Bone marrow (tissue), 2 donors: ENCODE measurements at places on chromosomes 11 and 22.

- DNase-seq = no peak
Measured at GRCh38 chr11:3962406-3962840, 107.0 kb downstream of the STIM1 start.

DNA sequence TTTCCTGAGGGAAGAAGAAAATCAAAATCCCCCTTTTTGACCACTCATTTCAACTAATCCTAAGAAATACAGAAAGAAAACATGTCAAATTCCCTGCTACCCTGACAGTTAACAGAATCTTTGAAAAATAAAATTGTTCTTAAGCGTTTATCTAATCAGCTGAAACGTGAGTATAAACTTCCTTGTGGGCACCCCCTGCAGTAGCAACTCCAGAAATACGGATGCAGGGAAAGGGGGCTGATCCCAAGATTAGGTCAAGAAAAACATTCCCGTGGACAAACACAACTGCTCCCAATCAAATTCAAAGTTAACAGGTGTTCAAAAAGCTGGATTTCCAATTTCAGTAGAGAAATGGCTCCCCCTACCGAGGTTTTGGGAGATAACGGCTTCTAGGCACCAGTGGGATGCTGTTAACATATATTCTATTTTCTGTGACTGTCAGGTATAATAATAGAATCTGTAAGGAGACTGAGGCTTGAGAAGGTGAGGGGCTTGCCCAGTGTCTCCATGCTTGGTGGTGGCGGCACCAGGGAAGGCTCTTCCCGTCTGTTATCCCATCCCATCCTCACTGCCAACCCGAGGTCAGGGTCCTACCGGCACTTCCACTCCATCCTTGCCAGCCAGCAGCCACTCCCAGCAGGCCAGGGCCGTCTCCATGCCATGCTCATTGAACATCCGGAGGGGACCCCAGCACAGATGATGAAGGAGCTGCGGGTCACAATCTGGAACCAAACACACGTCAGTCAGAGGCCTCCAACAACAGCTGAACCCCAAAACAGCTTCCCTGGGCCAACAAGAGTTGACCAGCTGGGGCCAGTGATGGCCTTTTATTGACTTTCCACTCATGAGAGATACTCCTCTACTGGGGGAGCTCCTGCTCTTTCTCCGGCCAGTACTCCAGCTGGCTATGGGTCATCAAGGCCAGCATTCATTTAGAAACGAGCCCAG, 32.0 kb upstream of the SERPIND1 start:
- peak; percentile 12 for DNase-seq

GRCh38 chr11:103585401-103585800, 451.0 kb upstream of the DDI1 start:
- no peak for DNase-seq

DNA sequence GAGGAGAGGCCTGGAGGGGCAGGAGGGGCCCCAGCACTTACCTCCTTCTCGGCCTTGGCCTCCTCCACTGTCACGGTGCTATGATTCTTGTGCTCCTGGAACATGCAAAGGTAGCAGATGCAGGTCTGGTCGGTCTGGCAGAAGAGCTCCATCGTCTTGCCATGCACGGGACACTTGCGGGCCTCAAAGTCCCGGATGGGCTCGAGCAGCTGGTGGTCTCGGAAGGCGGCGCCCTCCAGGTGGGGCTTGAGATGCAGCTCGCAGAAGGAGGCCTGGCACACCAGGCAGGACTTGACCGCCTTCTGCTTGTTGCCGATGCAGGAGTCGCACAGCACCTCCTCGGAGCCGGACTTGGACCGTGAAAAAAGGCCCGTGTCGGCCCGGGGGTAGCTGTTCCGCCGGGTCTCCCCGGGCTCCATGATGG, 714 bp downstream of the TRIM29 start:
- DNase-seq = no peak

DNA sequence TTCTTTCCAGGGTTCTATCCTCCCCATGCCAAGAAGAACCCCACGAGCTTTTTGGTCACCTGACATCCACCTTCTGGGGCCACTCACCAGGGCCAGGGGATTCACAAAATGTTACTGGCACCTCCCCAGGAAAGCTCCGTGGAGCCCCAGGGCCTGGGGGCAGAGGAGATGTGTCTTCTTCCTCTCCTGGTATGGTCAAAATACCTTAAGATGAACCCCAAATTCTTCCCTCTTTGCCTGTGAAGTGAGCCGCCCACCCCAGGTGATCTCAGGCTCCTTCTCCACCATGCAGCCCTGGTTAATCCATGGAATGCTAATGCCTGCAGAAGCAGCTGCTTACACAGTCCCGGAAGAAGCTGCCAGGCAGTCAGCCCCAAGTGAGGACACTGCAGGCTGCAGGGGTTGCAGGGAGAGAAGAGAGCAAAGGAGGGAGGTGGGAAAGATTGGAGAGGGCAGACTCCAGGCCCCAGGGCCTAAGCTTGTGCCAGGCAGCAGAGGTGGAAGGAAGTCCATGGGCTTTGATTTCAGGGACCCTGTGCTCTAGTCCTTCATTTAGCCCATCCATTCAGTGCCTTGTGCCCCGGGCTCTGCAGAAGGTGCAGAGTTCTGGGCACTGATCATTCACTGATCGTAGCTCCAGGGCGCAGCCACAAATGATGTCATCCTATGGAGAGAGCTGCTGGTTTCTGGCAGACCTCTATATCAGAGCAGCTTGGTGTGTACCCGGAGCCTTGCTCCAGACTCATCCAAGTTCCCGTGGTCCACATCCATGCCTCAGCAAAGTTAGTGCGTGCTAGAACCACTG, 127.9 kb upstream of the NECTIN1 start:
- no peak for DNase-seq

DNA sequence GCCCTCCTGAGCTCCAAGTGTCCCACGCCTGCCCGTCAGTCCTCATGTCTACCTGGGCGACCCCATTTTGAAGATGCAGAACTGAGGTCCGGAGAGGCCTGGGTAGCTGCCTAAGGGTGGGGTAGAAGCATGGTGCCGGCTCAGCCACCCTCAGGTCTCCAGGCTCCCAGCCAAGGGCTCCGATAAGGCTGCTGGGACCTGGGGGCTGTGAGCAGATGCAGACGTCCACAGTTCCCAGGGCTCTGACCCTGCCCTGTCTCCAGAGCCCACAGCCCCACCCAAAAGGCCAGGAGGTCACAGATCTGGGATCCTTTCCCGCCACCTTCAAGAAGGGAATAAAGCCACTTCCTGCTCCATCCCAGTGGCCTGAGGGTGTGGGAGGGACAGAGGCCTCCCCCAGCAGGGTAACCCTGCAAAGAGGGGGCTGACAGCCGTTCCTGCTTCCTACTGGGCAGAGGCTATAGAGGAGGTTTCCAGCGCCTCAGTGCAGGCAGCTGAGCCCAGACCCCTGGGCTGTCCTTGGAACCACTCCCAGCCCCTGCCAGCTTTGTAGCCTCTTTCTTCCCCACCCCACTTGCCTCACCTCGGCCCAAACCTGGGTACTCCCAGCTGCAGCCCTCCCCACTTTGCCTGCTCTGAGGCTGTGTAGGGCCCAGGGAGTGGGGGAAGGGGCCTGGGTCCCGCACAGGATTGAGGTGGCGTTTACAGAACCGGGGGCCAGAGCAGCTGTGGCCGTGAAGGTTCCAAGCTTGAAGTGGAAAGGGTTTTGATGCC, 85.5 kb downstream of the CDKN1C start:
- no peak for DNase-seq

DNA sequence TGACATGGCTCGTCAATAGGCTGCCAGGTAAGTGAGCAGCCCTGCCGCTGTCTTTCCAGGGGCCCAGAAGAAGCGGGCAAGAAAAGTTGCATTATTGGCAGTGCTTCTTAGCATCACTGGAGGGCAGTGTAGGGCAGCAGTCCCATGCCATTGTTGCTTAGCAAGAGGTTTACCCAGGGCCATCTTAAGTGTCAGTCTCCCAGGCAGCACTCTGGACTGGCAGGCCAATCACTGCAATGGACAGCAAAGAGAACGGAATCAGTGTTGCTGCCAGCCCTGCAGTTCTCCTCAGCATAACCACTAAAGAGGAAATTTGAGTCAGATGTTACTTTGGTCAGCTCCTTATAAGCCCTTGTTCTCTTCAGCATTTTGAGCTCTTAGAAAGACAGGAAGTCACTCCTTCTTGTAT, 13.4 kb upstream of the GRK2 start:
- peak; percentile 12 for DNase-seq

DNA sequence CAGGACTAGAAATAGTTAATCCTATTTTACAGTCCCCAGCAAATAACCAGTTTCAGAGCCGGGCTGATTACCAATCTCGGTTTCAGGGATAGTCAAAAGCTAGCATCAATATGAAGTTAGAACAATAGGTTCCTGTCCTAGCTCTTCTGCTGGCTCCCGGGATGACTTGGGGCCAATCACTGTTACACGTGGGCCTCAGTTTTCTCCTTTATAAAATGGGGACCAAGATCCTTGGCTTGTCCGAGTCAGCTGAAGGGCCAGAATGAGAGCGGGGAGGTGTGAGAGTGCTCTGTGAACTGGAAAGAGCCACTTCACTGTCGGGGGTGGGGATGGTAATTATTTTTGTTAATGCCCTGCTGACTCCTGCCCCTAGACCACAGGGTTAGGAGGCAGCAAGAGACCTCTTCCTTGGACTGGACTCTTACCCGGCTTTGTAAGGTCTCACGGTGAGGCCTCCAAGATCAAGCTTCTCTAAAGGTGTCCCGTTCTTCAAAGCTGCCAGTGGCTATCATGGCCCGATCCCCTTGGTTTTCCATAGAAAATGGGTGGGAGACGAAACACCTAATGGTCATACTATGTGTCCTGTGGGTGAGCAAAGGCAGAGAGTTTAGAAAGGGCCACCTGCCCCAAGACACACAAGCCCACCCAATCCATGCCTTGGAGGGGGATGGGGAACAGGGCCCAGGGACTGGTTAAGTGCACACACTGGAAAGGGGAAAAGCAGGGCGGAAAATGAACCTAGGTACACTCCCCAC, 1.4 kb downstream of the UCP2 start:
- no peak for DNase-seq

- DNase-seq = no peak
Measured at GRCh38 chr11:106983991-106984390, 34.3 kb downstream of the GUCY1A2 start.

GRCh38 chr11:28231475-28231874, 123.3 kb downstream of the METTL15 start:
- DNase-seq = no peak

DNA sequence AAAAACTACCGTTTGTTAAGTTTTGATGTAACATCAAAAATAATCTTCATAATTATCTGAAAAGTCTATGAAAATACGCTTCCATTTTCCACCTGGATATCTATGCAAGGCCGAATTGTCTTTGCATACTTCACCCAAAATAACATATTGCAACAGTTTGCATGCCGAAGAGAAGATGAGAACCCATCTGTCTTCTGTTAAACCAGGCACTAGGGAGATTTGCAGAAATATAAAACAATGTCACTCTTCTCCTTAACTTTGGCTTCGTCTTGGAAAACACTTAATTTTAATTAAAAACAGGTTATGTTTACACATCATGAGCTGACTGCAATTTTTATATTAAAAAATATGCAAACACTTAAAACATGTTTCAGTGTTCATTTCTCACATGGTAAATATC, 1325.8 kb downstream of the TBC1D22A start:
- no peak for DNase-seq

GRCh38 chr11:20259506-20259905, 99.2 kb upstream of the DBX1 start:
- DNase-seq = no peak

DNA sequence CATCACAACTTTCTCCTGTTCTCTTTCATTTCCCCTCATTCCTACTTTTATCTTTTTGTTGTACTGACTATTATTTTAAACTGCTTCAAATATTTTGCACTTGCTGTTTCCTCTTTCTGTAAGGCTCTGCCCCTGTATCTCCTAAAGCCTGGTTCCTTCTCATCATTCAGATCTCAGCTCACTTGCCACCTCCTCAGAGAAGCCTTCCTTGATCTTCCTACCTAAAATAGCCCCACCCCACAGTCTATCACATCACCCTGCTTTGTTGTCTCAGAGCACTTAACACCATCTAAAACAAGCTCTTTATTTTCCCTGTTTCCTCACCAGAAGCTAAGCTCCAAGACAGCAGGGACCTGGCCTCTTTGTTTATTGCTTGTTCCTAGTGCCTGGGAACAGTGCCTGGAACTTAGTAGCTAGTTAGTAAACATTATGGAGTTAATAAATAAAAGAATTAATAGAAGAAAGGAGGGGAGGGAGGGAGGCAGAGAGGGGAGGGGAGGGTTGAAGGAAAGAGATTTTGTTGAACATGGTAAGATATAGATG, 2.5 kb upstream of the STK33 start:
- DNase-seq = no peak

- no peak for DNase-seq
Measured at GRCh38 chr11:27111896-27112295, 71.3 kb downstream of the BBOX1 start.

DNA sequence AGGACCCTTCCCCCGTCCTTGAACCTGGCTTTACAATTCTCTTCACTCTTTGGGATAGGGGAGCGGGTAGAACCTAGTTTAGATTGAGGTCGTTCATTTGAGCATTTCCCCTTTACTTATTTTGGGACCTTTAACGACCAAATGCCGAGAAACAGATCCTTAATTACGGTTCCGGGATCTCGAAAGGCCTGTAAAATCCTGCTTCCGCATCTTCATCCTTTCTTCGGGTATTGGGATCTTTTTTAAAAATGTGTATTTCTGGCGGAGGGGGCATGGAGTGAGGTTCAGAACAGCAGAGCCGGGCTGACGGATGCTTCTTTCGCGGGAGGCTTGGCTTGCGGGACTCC, 395 bp upstream of the HIPK3 start:
- peak; percentile 53 for DNase-seq

GRCh38 chr11:4522752-4523151, 22.2 kb upstream of the OR52M1 start:
- DNase-seq = no peak

DNA sequence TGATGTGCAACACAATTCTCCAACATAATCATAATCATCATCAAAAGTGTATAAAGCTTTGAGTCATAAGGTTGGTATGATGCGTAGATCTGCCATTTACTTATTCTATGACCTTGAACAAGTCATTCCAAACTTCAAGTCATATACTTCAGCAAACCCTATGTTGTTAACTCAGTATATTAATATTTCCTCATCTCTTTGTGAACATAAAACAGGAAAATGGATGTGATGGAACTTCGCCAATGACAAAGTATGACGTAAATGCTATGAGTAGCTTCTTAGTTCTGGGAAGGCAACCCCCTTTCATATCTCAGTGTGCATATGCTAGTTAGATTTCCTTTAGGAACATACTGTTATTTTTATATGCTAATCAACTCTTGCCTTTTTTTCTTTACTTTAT, 102.7 kb upstream of the ANO3 start:
- DNase-seq = no peak

DNA sequence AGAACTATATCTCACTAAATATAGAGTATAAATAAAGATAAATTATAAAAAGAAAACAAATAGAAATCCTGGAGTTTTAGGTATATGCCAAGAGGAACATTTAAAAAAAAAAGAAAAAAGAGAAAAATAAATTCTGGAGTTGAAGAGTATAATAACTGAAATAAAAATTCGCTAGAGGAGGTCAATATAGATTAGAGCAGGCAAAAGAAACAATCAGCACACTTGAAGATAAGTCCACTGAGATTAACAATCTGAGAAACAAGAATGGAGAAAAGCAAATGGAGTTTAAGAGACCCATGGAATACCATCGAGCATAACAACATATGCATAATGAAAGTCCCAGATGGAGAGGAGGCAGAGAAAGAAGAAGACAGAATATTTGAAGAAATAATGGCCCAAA, 14.3 kb upstream of the BEST1 start:
- no peak for DNase-seq

GRCh38 chr11:94117871-94118270, 10.8 kb upstream of the PANX1 start:
- DNase-seq = no peak
